SK-N-DZ (cell line): ENCODE measurements at places on chromosomes 3 and 15.

GRCh38 chr15:93238641-93239040 is 149.6 kb upstream of the RGMA start:
- no peak for DNase-seq

DNA sequence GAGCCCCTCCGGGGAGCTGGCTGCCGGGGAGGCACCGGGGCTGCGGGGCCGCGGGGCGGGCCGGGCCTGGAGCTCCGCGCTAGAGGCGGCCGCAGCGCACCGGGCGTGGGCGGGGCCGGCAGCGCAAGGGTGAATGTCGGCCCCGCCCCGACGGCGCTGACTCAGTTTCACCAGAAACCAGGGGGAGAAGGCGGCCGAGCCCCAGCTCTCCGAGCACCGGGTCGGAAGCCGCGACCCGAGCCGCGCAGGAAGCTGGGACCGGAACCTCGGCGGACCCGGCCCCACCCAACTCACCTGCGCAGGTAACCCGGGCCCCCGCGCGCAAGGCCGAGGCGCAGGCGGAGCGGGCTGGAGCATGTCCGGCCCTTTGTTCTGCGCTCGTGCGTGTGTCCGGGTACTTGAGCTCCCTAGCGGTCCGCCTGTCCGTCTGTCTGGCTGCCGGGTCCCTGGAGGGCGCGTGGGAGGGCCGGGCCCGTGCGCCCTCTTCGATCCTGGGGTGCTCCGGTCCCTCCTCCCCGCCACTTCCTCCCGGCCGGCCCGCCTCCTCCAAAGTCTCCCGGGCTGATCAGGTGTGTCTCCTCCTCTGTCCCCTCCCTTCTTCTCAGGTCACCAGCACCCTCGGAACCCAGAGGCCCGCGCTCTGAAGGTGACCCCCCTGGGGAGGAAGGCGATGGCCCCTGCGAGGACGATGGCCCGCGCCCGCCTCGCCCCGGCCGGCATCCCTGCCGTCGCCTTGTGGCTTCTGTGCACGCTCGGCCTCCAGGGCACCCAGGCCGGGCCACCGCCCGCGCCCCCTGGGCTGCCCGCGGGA is at the start of gene SPINT1:
Gene SPINT1, plus strand, starts transcription at position 164 of the 811 bp plus-strand sequence. Its CDS starts 507 bp downstream, at position 671.
- DNase-seq, result no peak

DNA sequence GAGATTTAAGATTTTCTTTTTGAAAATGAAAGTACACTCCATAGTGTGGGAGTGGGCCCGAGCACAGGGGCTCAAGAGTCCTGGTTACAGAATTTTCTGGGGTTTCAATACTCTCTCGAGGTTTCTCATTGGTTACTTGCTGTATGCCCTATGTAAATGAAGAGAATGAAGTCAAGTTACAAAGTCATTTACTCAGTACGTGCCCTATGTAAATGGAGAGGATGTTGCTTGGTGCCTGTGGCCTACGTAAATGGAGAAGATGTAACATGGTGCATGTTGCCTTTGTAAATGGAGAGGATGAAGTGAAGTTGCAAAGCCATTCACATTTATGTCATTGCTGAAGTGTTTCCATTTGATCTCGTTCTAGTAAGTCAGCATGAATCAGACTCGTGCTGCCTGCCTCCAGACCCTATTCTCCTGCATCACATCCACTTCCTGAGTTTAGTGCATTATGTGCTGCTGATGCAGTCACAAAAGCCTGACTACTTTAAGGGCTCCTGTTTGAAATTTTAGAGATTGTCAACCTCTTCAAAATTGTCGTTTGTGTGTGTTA is 302.0 kb downstream of the ZBBX start:
- no peak for DNase-seq

GRCh38 chr3:114846779-114847178 is 300.3 kb downstream of the ZBTB20 start:
- no peak for DNase-seq

GRCh38 chr3:186094696-186095425 is 14.0 kb downstream of the ETV5 start:
- DNase-seq, result no peak

DNA sequence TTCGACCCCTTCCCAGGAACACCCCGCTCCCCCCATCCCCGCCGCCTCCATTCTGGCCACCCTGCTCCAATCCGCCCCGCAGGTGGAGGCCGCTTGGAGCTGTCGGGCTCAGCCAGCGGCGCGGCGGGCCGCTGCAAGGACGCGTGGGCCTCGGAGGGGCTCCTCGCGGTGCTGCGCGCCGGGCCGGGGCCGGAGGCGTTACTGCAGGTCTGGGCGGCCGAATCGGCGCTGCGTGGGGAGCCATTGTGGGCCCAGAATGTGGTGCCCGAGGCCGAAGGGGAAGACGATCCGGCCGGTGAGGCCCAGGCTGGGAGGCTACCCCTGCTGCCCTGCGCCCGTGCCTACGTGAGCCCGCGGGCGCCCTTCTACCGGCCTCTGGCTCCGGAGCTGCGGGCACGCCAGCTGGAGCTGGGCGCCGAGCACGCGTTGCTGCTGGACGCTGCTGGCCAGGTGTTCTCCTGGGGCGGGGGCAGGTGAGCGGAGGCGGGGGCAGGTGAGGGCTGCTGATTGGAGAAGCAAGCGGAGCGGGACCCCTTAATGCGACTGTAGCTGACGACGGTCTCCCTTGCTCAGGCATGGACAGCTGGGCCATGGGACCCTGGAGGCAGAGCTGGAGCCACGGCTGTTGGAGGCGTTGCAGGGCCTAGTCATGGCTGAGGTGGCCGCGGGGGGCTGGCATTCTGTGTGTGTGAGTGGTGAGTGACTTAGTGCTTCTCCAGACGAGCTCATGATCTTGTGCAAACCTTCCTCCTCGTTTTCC is 2.5 kb downstream of the RCCD1 start:
- no peak for DNase-seq

DNA sequence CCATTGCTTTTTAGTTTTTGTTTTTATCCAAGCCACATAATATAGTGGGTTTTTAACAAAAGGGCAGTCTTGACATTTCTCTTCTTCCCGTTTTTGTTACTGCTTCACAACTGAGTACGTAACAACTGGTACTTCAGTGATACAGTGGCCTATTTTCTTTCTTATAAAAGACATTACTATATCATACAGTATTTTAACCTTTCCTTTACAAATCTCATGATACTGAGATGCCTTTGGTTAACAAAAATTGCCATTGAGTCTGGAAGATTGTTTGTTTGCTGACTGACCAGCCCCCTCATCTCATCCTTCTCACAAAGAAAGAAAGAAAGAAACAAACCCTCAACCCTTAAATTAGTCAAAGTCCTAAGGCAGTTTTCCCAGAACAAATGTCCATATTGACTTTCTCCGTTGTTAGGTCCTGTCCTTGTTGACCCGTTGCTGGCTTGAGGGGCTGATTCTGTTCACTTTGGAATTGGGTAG is 77.0 kb upstream of the SAMMSON start:
- DNase-seq, result no peak

- no peak for DNase-seq
These were observed 5.0 kb upstream of the P2RY14 start for GRCh38 chr3:151283387-151283786.

GRCh38 chr3:171955598-171955997 is 83.8 kb upstream of the FNDC3B start:
- no peak for DNase-seq

DNA sequence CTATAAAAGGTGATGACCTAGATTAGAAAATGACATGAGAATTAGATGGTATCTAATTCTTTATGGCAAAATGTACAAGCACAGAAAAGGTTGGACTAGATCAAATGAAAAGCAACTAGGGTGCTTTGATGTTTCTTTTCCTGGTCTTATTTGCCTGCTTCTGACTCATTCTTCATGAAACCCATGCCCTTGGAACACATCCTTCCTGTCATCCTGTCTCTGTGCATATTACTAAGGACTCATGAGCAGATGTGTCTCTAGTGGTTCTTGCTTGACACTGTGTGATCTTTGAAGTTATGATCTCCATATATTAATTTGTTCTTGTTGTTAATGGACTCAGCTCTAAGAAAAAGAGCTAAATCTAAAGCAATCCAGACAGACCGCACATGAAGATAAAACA is 314.0 kb downstream of the ERC2 start:
- no peak for DNase-seq

- no peak for DNase-seq
These were observed 25.6 kb downstream of the SEC22C start for GRCh38 chr3:42556089-42556632.

GRCh38 chr15:52318729-52319500 is 23.3 kb upstream of the MYO5C start:
- no peak for DNase-seq

- no peak for DNase-seq
These were observed 2.0 kb downstream of the NPHP3 start for GRCh38 chr3:132720228-132720627.

DNA sequence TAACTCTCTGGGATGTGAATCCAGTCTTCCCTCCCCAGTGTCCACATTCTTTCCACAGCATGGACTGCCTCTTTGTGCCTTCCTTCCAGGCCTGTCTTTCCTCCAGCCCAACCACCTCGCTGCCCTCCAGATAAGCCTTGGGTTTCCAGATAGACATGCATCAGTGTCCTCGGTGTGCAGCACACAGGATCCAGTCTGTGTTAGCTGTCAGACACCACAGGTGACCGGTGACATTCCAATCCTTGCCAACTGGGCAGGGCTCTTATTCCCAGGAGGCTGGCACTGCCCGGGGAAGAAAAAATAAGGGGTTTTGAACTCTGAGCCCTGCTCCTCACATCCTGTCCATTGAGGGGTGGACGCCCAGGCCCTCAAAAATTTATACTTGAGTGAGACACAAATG is 6.0 kb upstream of the SLC6A1 start:
- no peak for DNase-seq
